Suprapubic skin (tissue), 4 donors: ENCODE measurements at places on chromosomes 5 and 9.

DNA sequence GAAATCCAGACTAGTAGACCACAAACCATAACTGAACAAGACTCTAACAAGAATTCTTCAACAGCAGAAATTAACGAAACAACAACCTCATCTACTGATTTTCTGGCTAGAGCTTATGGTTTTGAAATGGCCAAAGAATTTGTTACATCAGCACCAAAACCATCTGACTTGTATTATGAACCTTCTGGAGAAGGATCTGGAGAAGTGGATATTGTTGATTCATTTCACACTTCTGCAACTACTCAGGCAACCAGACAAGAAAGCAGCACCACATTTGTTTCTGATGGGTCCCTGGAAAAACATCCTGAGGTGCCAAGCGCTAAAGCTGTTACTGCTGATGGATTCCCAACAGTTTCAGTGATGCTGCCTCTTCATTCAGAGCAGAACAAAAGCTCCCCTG is 68.6 kb downstream of the VCAN start:
- DNase-seq = no peak

DNA sequence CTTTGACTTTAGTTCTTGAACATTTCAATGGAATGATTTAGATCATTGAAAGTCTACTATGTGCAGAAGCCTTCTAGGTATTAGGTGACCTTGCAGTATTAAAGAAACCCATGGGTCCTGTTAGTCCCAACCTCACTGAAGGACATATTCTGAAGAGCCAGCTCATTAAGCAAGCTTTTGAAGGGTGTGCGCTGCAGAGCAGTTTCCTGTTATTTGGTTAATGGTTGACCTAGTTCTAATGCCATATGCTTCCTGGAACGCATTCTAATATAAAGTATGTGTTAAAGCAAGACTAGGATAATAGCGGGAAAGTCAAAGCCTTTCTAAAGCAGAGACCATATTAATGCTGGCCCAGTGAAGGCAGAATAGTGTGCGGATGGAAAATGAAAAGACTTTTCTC is 20.1 kb downstream of the ZNF462 start:
- no peak for DNase-seq

- DNase-seq = no peak
Observed at GRCh38 chr9:121830441-121831140, 179.2 kb downstream of the DAB2IP start.

GRCh38 chr5:133128066-133128465 is 76.3 kb downstream of the HSPA4 start:
- DNase-seq = no peak

DNA sequence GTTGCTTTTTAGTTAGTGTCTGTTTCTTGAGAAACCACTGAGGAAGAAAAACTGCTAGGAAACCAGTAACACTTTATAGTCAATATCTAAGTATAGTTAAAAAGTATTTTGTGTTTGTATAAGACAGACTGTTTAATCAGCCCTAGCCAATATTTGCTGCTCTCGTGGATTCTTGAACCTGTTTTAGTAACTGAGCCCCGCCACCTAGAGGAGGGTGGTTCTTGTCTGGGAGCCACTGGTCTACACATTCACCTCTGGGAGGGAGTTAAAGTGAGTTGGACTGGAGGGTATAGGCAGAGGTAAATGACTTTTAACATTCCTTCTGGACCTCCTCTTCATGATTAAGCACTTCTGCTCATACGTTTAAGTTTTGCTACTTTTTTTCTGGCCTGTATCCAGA is 117.2 kb downstream of the SPATA31D1 start:
- no peak for DNase-seq

GRCh38 chr5:83551821-83552220 is 80.3 kb downstream of the VCAN start:
- DNase-seq = no peak

DNA sequence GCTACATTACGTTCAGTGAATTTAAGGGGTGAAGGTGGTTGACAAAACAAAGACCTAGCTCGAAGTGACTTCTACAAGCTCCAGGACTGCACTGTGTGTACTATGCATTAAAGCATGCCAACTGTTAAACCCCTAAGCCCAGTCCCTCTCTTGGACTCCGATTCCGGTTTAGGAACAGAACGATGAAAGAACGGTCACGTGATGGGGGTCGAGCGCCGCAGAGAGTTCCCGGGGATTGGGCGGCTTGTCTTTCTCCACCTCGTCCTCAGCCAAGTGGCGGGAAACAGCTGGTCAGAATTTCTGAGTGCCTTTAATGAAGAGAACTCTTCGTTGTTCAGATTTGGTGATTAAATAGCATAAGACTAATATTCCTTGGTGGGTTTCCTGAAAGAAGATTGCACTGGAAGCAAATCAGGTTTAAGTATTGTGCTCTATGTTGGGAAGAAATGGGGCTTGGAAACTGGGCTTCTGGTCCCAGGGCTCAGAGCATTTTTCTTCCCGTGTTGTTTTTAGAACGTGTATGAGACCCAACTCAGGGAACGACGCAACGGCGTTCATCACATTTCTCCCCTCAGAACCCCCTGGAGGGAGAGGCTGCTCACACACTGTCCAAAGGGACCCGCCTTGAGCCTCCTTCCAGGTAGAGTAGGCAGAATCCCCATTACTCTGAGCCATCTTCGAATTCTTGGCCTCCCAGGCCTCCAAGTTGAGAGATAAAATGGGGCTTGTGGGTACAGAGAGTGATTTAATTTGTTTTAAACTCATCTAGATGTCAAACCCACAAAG is 25.3 kb downstream of the IRX2 start:
- no peak for DNase-seq

DNA sequence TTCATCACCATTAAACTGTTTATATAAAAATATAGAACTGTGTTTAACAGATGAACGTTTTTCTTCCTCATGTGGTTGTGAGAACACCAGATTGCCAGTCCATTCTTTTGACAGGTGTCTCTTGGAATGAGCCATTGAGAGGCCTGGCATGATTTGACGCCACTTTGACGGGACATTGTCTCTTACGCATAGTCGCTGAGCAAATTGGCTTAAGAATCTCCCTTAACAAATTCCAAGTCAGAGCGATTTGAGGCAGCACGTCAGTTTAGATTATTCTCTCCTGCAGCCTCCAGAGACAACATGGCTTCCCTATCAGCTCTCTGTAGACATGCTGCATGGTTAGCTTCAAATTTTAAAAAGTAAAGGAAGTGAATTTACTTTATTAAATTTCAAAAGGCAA is 510.7 kb upstream of the ACO1 start:
- DNase-seq = no peak

DNA sequence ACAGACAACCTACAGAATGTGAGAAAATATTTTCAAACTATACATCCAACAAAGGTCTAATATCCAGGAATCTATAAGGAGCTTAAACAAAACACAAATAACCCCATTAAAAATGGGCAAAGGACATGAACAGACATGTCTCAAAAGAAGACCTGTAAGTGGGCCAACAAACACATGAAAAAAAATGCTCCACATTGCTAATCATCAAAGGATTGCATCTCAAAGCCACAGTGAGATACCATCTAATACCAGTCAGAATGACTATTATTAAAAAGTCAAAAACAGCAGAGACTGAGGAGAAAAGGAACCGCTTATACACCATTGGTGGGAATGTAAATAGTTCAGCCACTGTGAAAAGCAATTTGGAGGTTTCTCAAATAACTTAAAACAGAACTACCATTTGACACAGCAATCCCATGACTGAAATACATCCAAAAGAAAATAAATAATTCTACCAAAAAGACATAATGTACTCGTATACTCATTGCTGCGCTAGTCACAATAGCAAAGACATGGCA is 39.1 kb upstream of the C5orf63 start:
- no peak for DNase-seq

DNA sequence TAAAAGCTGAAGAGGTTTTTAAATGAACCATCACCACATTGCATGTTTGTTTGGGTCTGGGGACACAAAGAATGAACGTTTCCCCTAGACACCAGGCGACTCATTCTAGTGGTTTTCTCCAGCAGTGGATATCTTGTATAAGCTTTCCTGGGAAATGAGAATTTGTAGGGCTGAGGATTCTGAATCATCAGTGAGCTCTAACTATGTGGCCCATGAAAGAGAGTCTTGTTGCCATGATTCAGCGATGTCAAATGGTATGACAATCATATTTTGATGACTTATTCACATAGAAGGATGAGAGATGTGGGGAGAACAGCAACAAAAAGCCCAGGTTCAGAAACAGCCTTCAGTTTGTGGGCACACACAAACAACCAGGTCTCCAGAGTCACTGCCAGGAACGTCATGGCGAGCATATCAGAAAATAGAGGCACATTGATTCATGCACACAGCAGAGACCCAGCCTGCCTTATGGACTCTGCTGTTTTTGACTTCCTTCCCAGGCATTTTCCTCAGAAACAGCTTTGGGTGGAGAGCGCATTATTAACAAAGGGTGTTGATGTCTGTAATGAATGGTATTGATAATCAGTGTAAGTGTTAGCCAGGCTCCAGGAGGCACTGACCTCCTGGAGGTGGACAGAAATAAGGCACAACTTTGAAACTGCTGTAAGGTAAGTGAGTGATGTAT is 13.3 kb downstream of the ZNF474 start:
- no peak for DNase-seq

GRCh38 chr9:128208946-128209669 is 5.9 kb downstream of the DNM1 start:
- DNase-seq = no peak

GRCh38 chr9:126330536-126330935 is 3.9 kb downstream of the MVB12B start:
- no peak for DNase-seq

DNA sequence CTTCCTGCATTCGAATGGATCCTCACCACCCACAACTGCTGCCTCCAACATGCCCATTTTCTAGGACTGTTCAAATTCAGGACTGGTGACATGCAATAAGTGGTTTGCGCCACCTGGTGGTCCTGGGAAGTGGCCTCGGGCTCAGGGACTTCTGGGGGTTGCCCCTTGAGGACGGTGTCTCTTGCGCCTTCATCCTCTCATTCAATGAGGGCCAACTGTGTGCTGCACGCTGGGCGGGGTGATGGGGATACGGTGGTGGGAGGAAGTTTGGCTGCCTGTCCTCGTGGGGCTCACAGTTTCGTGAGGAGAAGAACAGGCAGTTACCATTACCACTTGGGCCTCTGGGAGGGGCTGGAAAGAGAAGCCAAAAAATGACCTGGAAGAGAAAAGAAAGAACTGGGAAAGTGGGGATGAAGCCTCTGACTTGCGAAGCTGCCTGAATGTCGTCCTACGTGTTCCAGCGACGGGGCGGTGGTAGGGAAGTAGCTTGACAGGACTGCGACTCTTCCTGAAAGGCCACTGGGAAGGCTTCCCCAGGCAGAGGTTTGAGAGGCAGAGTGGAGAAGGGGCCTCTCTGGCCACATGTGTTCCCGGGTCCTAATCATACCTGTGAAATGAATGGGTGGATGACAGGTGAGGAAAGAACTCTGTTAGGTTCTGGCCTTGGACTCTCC is 49.0 kb downstream of the PSD2 start:
- DNase-seq = peak; percentile 86

DNA sequence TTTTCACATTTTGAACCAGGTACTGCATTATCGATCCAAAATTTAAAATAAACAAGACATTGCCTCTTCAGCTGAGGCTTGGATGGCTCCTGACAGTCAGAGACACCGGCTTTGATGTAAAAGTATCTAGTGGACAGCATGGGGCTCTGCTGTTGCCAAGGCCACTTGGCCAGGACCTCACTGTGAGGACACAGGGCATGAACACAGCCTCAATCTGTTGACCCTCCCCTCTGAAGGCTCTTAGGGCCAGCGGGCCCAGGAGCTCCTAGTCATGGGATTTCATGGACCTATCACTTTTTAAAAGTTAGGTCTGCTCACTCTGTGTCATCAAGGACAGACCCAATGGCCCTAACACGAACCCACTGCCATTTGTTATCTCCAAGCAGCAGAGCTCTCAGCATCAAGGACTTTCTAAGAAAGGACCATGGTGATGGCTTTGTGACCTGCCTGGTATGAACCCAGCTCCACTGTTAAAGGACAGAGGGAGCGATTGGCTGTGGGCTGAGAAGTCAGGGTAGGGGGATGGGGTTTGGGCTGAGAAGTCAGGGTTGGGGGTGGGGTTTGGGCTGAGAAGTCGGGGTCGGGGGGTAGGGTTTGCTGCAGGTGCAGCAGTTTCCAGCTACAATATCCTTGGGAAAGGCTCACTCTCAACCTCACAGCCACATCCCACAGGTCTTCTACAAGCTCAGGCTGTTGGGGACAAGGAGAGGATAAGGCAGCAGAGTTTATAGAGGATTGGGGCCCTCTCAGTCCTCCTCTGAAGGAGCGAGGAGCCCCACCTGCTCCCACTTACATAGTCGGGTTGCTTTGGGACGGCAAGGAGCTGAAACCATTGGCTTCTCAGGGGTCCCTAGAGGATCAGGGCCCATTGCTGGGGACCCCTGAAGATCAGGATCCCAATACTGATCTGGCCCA is 146.8 kb downstream of the BARX1 start:
- no peak for DNase-seq

DNA sequence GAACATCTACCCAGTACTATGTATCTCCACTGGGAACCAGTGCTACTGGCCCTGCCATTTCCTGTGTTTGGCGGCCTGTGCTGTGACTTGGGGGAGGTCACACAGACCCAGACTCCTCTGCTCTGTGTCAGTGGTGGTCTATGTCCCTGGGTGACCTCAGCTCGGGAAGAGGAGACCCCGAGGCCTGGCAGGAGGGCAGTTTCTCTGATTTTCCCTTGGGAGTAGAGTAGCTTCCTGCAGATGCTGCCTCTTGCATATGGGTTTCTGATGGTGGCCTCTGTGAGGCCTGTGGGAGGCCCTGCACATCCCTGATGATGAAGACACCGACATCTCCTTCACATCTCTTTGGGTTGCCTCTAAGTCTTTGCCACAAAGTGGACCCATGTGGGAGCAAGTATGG is 13.0 kb upstream of the SMIM32 start:
- no peak for DNase-seq

DNA sequence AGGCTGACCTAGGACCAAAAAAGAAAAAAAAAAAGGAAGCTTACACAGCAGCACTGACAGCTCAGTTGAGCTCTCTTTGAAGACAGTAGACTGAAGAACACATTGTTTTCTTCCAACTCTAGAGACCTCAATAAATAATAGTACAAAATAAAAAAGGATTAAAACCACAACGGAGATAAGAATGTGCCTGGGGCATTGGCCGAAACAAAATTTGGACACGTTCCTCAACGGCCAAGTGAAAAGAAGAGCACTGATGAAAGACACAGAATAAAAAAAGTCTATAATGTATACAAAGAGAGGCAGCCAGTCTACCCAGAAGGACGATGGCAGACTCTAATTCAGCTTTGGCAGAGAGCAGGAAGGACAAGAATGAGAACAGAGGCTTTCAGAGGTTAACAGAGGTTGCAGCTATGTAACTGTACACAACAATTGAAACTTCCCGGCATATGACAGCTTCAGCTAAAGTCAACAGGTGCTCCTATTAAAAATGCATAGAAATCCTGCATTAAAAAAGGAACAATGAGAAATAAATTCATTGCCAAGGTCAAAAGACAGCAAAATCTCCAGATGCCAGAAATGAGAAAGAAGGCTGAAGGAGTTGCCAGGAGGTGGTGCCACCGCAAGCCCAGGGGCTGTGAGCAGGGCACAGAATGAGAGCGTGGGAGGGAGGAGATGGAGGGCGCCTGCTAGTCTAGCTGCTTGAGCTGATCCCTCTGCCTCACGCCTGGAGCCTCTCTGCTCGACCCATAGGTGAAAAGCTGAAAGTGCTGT is 113.9 kb downstream of the DCP2 start:
- DNase-seq = no peak

GRCh38 chr5:2750026-2750757 is 1.3 kb downstream of the IRX2 start:
- DNase-seq = no peak

GRCh38 chr9:115640887-115641286 is 512.7 kb upstream of the PAPPA start:
- no peak for DNase-seq

GRCh38 chr5:33650911-33651310 is 210.1 kb downstream of the TARS1 start:
- DNase-seq = no peak

- DNase-seq = no peak
Observed at GRCh38 chr9:129773262-129774048, 20.6 kb upstream of the PTGES start.
